ENCODE measurements at places on chromosomes 11 and 22.

- DNase-seq = no peak
Measured at GRCh38 chr22:50670513-50670912, 2.1 kb upstream of the SHANK3 start.

DNA sequence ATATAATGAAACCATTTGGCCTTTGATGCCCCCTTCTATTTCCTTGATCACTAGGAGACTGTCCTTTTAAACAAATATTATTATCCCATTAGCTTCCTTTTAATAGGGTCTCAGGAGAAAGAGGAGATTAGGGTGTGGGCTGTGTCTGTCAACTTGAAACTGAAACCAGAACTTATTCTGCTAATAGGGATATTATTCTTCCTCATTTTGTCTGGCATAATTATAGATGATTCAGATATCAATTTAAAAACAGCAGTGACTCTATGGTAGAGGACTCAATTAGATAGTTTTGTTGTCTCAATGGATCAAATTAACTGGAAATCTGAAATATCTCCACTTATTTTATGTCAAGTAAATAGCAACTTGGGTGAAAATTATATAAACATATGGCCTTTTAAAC, 584.9 kb upstream of the CCDC90B start:
- no peak for DNase-seq

DNA sequence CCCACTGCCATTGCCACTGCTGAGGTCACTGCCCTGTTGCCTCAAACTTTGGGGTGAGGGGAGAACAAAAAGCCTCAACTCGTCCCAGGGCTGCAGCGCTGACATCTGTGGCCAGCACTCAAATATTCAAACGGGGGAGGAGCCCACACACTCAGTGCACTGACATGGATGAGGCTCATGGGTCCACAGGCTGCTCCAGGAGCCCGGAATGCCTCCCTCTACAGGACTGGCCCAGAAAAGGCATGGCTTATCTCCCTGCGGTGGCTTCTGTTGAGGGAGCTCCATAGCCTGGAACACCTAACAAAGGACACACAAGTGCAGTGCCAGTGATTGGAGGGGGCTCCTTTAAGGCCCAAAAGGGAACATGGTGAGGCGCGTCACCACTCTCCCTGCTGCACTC, 341.1 kb upstream of the LUZP2 start:
- peak; percentile 4 for DNase-seq

DNA sequence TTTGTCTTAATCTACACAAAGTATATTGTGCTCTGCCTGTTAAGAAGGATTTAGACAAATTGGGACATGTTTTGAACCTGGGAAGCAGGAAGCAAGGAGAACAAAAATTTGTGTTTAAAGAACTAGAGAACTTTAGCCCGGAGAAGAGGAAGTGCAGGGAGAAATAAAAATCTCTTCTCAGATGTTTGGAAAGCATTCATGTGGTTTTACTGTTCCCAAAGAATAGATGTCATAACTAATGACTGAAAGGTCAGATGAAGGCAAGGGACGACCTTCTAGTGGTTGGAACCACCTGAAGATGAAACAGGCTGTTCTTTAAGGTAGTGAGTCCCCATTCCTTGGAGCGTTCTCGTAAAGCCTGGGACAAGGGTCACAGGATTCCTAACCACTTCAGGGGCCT, 38.3 kb downstream of the IRAG1 start:
- DNase-seq = no peak

- DNase-seq = no peak
Measured at GRCh38 chr22:47914481-47915097, 1152.1 kb downstream of the TBC1D22A start.

DNA sequence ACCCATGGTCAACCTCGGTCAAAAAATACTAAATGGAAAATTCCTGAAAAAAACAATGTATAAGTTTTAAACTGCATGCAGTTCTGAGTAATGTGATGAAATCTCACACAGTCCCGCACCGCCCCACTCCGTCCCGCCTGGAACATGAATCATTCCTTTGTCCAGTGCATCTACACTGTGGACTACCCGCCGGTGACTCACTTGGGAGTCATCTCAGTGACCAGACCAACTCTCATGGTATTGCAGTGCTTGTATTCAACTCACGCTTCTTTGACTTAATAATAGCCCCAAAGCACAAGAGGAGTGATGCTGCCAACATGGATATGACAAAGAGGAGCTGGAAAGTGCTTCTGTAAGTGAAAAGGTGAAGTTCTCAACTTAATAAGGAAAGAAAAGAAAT, 48.8 kb downstream of the ARHGAP32 start:
- peak; percentile 98 for DNase-seq

GRCh38 chr11:87401653-87402052, 363.9 kb downstream of the TMEM135 start:
- no peak for DNase-seq

- no peak for DNase-seq
Measured at GRCh38 chr11:31421820-31422219, 52.2 kb downstream of the DNAJC24 start.

- no peak for DNase-seq
Measured at GRCh38 chr11:115365907-115366306, 138.3 kb downstream of the CADM1 start.

DNA sequence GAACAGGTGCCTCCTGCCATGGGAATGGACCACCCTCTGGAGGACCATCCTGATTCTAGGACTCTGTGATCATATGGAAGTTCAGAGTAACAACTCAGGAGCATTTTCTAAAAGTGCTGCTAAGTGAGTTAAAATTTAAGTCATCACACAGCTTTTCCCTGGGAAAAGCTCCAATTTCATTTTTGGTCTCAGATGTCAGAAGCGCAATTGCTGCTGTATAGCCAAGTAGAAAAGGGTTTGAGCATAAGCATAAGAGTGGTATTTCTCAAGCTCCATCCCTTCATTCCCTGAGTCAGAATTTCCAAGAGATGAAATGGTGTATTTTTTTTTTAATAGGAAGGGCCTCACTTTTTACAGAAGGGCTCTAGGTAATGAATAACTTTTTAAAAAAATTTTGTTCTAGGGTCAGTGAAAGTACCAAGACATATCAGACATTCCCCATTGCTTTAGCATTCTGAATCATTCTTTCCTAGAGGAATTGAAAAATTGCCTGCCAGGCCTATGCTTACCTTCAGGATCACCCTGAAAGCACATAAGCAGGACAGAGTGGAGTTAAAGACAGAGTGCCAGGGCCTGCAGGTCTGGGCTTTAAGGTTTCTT, 564.5 kb upstream of the ISX start:
- DNase-seq = no peak

DNA sequence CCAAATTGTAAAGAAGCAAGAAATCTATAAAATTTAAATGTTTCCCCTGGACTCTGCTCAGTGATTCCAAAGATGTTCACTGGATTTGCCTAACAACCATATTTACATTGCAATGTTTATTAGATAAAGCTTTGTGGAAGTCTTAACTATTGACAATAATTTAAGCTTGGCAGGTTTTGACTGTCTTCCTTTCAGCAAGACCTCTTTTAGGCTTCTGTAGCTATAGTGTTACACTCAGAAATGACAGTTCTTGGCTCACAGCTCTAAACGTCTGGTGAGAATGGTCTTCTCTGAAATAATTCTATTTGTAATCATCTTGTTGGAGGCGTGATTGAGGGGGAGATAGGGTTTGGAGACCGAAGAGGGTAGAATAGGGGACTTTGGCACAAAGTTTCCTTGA, 44.8 kb upstream of the CRTAM start:
- no peak for DNase-seq

GRCh38 chr11:128610721-128611617, 23.6 kb upstream of the ETS1 start:
- DNase-seq = no peak

DNA sequence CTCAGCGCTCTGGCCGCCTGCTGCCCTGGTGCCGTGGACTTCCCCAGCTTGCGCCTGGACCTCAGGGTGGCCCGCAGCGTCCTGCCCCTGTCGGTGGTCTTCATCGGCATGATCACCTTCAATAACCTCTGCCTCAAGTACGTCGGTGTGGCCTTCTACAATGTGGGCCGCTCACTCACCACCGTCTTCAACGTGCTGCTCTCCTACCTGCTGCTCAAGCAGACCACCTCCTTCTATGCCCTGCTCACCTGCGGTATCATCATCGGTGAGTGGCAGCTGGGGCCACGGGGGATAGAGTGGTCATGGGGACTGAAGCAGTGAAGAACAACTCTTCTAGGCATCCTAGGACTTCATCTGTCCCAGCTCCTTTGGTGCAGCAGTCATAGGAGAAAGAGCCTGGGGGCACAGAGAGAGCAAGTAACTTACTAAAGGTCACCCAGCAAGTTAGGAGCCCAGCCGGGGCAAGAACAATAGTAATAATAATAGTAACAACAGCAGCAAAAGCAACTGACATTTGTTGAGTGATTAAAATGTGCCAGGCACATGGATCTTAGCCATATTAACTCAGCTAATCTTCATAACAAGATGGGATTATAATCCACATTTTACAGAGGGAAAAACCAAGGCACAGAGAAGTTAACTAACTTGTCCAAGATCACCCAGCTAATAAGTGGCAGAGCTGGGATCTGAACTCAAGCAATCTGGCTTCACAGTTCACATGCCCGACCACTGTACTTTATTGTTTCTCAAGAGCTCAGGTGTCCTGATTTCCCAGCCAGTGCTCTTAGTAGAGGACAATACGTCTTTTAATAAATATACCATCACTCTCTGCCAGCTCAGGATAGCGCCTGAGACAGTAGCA, 1.4 kb downstream of the SLC35C1 start:
- no peak for DNase-seq

DNA sequence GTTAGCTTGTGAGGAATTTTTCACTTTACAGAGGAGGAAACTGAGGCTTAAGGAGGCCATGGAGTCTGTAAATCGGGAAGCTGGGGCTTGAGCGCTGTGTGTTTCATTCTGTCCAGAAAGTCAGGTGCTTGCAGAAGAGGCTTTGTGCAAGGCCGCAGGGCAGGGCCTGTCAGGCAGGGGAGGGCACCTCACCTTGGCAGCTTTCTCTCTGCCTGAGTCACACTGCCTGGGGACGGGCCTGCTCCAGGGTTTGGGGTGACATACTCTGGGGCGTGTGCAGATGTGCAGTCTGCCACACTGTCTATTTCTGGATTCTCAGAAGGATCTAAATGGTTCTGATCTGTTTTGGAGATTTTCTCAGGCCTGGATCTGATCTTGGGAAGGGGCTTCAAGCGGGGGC, 8.4 kb downstream of the INCENP start:
- DNase-seq = no peak

DNA sequence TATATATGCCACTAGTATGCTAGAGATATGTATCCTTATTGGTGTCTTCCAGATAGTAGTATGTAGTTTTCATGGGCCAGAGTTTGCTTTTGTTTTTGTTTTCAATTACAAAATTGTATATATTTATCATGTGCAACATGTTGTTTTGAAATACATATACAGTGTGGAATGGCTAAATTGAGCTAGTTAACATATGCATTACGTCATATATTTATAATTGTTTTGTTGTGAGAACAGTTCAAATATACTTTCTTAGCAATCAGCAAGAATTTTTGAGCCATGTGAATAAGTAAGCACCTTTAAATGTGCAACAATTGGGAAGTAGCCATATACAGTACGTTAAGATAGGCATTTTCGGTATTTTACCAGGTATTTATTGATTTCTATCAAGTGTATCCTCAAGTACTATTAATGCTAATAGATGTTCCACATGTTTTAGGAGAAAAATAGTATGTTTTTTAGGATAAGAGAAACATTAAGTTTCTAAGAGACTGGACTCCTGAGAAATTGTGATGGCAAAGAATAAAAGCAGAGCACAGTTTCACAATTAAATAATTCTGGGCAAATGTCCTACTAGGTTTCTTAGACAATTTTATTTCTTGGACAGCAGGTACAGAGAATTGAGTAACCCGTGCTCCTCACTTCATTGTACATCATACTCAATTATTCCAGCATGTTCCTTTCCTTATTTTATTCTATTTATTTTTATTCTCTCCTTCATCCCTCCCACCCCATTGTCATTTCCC, 60.5 kb upstream of the SLC5A12 start:
- DNase-seq = no peak

DNA sequence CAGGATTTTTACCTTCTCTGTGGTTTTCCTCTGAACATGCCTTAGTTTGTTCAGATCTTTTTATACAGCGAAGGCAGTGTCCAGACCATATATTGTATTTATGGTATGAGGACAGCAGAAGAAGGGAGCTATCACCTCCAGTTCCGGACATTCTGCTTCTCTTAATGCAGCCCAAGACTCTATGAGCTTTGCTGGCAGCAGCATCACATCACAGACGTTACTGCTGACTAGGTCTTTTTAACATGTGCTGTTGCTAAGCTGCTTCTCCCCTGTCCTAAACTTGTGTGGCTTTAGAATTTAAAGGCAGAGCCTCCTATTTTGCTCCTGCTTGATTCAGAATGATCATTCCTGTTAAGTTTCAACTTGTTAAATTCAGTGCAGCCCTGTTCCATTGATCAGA, 13.4 kb downstream of the MICAL2 start:
- peak; percentile 59 for DNase-seq

GRCh38 chr11:131511794-131512193, 141.4 kb downstream of the NTM start:
- DNase-seq = no peak

DNA sequence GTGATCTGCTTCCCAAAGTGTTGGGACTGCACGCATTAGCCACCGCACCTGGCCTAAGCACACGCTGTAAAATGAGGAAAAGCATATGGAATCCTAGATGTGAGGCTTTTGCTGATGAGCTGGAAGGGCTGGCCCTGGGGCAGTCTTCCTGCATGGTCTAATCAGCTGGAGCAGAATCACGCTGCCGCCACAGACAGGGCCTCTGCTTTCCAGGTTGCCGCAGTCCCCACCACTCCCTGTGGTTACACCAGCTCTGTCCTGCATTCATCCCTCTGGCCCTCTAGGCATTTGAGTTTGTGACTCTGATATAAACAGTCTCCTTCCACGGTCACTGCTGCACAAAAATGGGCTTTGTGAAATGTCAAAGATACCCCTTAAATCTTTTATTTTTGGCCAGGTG, 17.1 kb downstream of the RPS6KA4 start:
- DNase-seq = no peak

DNA sequence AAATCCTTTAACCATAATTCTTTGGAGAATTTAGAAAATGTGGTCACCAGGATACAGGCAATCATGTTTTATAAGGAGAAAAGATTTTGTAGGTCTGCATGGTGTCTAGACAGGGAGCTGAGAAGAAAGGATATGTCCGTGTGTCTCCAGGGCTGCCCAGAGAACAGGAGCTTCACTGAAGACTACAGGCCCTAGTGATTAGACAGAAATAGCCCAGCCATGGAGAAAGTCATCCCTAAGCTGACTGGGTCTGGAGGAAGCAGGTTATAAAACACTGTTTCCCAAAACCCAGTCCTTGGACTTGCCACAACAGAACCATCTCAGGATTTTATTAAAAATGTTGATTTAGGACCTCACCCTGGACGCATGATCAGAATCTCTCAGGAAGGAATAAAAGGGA, 84.4 kb downstream of the GALNT18 start:
- DNase-seq = no peak

- peak; percentile 34 for DNase-seq
Measured at GRCh38 chr11:95445746-95446333, 214.8 kb upstream of the SESN3 start.

DNA sequence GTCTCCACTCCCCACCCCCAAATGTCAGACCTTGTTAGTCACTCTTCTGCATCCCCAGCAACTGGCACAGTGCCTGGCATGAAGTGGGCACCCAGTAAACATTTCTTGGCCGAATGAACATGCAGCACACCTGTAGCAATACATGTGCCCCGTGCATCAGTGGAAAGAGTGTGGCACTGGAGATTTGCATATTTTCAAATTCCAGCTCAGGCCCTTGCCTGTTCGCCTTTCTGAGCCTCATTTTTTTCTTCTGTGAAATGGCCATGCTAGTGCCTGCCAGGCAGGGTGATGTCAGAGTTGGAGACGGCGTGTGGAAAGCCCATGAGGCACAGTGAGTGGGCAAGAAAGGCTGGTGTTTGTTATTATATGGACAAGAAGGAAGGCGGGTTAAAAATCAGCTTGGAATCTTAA, 38.7 kb downstream of the CD82 start:
- DNase-seq = no peak

Data from fibroblast of skin of right biceps (primary cell).